ENCODE measurements at places on chromosomes 12 and 14.

GRCh38 chr14:98963610-98964009 lies 308.4 kb downstream of the BCL11B start:
- DNase-seq, result no peak

DNA sequence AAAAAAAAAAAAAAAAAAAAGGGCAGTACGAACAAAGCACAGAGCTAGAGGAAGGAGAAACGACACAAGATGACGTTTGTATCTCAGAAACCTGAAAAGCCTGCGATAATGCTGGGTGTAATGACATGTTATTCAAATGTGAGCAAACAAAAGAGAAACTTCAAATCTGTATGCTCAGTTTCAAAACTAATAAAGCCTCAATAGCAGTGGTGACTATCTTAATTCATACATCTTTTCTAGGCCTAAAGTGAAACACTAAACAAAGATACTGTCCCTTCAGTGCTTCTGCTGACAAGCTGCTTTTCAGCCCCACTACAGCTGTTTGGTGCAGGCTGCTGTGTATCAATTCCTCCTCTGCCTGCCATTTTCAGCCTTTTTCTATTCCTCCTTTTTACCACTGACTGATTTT lies 15.8 kb downstream of the ITPR2 start:
- no peak for DNase-seq

DNA sequence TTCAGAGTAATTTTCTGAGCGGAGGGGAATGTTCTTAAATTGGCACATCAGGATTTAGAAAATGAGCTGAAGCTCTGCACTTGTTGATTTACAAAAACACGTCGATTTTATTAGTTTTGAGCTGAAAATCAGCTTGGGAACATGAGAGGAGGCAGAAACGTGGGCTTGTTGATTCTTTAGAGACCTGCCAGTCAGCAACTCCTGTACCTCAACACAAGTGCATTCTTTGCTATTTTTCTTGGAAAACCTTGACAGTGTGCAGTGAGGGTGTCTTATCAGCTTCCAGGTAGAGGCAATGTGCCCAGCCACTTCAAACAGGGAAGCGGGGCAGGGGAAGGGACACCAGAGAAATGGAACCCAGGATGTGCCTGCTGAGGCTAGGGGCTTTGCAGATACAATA lies 102.8 kb upstream of the COCH start:
- DNase-seq, result no peak

DNA sequence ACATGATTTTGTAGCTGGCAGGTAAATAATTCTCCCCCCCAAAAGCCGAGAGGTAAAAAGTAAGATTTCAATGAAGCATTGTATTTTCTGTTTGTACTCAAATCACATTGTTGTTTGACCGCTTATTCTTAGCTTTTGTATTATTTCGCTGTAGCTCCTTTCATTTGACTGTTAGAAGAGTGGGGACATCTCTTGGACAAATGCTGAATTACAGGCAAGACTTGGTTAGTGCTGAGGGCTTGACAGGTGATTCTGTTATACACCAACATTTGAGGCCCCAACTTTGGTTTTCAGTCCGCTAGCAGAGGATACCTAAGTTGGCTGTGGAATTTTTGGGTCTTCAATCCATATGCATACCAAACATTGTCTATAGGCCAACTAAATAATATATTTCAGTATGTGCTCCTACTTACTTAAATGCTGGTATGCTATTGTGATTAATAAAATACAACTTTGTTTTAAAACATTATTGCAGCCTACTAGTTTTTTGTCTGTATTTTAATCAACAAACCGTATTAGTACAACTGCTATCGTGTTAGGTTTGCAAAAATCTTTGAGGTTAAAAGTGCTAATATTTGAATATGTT lies 102.2 kb downstream of the ERC1 start:
- peak; percentile 63 for DNase-seq

DNA sequence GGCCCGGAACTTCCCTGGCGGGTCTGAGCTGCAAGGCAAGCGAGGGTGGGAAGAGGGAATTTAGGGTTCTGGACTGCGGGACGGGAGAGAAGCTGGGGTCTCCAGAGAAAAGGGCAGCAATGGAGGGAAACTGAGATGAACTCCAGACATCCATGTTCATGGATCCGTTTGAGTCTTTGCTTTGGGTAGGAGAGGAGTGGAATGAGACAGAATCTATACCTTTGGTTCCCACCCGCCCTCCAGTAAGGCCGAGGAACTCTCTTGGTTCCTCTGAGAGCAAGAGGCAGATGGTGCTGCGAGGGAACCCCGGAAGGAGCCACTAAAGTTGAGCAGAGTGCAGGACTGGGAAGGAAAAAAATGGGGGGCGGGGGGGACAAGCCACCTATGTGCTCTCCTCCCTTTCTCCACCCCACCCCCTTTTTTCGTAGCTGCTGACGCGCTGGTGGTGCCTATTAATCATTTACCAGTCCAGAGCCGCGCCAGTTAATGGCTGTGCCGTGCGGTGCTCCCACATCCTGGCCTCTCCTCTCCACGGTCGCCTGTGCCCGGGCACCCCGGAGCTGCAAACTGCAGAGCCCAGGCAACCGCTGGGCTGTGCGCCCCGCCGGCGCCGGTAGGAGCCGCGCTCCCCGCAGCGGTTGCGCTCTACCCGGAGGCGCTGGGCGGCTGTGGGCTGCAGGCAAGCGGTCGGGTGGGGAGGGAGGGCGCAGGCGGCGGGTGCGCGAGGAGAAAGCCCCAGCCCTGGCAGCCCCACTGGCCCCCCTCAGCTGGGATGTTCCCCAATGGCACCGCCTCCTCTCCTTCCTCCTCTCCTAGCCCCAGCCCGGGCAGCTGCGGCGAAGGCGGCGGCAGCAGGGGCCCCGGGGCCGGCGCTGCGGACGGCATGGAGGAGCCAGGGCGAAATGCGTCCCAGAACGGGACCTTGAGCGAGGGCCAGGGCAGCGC lies 1.2 kb downstream of the SSTR1 start:
- peak; percentile 85 for DNase-seq

DNA sequence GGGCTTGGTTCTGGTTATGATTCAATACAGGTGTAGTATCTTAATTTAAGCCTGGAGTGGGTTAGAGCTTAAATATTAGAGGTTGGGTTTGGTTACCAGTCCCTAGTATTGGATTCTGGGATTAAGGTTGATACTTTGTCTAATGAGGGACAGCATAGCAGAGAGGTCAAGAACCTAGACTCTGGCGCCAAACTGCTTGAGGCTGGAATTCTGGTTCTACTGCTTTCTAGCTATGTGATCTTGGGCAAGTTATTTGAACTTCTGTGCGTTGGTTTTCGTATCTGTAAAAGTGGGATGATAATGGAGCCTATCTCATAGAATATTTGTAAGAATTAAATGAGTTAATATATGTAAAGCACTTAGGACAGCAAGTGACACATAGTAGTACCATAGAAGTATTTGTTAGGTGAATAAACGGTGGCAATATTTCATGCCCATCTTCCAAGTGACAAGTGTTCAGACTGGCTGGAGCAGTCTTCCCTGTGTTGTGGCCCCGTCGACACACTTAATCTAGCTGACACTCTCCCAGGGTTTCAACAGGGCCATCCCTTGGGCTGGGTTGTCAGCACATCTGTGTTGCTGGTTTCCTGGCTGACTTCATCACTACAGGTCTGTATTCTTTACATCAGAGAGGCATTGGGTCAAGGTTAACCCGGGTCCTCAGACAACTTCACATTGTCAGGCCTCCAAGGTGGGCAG lies 3.0 kb downstream of the ENDOU start:
- DNase-seq, result no peak

DNA sequence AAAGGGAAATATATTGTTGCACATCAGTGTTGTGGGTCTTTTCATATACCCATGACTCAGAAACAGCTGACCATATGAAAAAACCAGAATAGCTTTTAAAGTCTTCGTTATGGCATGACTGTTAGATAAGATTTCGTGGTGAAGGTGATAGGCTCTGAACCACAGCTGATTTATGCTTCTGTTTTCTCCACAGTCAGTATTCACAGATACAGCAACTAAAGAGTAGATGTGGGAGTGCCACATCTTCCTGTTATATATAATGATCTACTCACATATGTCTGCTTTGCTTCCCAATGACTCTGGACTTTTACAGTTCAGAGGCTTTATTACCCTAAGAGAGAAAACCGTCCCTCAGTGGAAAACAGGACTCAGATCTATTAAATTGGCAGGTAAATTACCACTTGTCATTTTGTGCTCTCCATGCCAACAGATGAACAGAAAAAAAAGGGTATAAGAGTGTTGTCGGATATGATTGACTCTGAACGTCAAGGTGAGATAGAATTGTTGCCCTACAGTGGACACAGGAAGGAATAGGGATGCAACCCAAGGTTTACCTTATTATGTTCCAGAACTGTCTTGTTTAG lies 1037.1 kb downstream of the GALC start:
- DNase-seq, result no peak

- no peak for DNase-seq
These were observed 124.3 kb downstream of the PIWIL1 start for GRCh38 chr12:130461839-130462557.

GRCh38 chr14:21426692-21427091 lies 29.2 kb downstream of the CHD8 start:
- no peak for DNase-seq

DNA sequence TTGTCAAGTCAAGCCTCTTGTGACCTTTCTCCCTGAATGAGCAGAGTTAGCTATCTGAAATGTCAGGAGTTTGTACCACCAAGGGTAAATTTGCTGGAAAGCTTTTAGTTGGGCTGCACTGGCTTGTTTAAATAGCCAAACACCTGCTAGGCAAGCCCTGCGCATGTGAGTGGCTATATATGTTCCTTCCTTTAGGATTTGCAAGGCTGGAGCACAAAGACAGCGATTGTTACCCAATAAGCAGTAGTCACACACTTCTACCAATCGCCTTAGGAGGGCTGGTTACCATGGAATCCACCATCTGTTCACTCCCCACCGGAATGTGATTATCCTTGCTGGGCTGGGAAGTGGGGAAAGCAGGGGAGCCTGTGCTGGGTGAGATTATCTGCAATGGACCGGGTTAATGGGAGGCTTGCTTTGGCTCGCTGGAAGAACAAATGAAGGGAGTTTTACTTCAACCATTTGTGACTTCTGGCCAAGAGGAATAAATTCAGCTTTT lies 102.5 kb downstream of the FGD4 start:
- peak; percentile 50 for DNase-seq

- no peak for DNase-seq
These were observed 458.4 kb downstream of the EGLN3 start for GRCh38 chr14:33492491-33492890.

- no peak for DNase-seq
These were observed 688 bp upstream of the RASSF3 start for GRCh38 chr12:64609536-64610078.

- no peak for DNase-seq
These were observed 117.9 kb downstream of the DICER1 start for GRCh38 chr14:95039259-95039992.

DNA sequence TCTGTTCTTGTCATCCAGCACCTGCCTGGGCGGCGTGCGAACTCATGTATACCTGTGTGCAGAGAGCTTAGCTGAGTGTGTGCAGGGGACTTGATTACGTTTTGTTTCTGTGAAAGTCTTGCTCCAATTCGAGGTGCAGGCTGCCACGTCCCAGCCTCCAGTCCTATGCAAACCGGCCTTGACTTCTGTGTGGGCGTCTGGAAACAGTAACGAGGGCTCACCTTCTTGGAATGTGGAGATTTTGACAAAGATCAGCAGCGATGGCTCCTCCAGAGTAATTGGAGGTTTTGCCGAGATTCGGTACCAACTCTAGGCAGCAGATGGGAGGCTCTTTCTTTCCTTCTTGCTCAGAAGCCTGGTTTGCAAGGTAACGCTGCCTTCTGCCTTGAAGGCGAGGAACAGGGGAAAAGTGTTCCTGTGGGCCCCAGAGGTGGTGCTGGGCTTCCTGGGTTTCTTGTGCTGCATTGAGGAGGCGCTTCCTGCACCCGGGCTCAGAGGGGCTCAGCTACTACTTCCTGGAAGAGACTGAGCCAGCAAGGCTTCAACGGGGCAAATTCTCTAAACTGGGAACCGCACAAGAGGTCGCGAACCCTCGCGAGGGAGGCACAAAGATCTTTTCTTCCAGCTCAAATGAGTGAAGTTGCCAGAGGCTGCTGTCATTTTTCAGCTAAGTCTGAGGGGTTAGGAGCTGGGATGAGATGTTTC lies 249.0 kb downstream of the AACS start:
- no peak for DNase-seq

GRCh38 chr12:115032521-115032920 lies 348.5 kb upstream of the TBX3 start:
- DNase-seq, result no peak

DNA sequence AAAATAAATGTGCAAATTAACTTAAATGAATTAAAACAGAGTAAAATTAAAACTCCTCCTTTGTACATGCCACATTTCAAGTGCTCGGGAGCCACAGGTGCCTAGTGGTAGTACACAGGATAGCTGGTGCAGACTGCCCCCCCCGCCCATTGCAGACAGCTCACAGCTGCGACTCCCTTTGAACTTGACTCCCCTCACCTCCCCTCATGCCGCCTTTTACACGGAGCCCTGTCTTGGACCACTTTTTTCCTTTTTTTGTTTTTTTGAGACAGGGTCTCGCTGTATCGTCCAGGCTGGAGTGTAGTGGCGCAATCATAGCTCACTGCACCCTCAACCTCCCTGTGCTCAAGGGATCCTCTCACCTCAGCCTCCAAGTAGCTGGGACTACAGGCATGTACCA lies 11.5 kb downstream of the SETD1B start:
- DNase-seq, result no peak

GRCh38 chr14:91173221-91173670 lies 59.4 kb downstream of the DGLUCY start:
- DNase-seq, result peak; percentile 71

DNA sequence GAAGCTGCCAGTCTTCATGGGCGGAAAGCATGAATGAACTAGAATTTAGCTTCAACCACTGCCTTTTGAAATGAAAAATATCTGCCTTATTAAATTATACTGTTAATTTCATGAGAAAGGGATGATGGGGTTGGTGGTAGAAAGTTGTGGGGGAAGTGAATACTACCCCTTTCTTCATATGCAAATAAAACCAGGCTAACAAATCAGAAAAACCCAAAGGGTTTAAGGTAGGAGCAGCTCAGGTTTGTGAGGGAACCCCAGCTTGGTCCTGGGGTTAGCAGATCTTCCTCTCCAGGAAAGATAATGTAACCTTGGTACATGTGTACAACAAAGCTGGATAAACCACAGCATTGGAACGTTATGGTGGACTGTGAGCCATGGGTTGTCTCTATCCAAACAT lies 84.0 kb downstream of the PPP2R5C start:
- no peak for DNase-seq

DNA sequence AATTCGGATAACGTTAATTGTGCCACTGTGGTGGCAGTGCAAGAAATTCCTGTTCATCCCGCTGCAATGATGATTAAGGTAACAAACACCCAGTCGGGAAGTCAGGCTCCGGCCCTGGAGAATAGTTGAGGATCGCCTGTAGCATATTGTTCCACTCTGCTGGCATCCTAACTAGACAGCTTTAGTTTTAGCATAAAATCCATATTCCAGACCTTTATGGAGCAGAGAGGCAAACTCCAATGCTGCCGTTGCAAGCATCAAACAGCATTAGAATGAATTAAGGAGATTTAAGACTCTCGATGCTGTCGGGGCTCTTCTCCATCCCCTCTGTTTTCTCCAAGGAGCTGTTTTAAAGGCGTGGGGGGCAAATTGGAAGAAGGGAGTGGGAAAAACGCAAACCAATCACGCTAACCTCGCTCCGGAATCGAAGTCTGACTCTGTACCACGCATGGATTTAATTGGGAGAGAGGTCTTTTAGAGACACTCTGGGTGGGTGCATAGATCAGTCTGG lies 660.4 kb downstream of the VRK1 start:
- no peak for DNase-seq
